ENCODE measurements at places on chromosomes 11 and 22.

DNA sequence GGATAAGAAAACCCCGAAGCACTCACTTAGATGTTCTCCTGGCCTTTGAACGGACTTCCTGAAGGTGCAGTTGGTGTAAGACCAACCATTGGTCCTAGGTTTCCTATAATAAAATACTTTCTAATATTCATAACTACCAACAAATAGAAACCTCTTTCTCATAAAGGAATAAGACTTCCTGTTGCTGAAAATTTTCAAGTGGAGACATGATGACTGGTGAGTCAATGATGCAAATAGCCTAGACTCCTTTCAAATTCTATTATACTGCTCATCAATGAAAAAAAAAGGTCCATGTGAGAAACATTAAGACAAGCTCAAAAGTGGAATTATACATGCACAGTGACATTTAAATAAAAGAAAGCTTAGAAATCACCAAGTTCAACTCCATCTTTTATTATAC lies 862.8 kb downstream of the FAM181B start:
- DNase-seq = no peak

GRCh38 chr11:8749202-8749601 lies 66.6 kb downstream of the RPL27A start:
- DNase-seq = no peak

DNA sequence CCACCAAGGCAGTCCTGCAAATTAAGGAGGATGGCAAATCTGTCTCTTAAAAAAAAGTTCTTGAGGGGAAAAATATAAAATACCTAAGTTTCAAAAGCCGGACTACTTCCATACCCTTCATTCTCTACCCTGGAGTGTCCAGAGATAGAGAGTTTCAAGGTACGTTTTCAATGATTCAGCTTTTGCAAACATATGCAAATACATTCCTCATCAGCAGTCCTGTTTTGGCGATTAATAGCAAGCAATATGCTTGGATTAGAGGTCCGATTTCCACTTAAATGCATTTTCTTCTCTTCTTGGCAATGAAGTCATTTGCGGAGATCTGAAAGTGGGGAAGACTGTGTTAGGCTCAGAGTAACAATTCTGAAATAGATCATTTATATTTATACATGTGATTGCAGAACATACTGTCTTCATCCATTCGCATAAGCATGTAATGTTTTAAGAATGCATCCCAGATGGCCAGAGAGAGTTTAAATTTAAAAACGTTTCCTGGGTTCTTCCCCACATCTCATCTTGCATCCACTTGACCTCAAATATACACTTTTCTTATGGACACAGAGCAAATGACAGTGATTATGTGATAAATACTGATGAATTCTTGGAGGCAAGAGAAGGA lies 13.8 kb upstream of the TFIP11 start:
- no peak for DNase-seq

- no peak for DNase-seq
Observed at GRCh38 chr11:14793546-14793945, 98.5 kb downstream of the CYP2R1 start.

DNA sequence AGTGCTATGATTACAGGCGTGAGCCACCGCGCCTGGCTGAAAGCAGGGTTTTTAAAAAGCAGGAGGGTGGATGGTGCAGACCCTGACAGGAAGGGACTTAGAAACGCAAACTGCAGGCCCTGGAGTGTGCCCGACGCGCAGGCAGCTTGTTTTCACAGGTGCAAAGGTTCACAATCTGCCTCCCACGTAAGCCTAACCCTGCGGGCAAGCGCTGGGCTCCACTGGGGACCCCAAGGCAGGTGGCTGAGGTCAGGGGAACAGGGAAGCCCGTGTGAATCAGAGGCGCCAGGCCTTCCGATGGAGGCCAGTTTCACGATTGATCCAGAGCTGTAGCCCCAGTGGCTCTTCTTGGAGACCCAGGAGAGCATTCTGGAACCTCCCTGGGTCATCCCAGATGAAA lies 256.3 kb downstream of the BRD1 start:
- no peak for DNase-seq

DNA sequence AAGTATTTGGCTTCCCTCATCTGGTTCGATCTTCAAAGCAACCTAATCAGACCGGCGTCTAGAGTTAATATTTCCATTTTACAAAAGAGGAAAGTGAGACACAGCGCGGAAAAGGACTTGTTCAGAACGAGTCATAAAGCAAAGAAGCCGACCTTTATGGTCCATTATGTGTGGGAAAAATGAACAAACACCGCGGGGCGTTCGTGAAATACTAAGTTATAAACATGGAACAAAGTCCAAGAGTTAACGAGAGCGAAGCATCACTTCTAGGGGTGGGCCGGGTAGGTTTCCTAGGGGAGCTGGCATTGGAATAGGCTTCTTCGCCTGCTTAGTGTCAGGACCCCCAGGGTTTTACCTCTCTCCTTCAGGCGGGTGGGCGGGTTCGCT lies 575 bp downstream of the DUSP18 start:
- no peak for DNase-seq

GRCh38 chr11:118139578-118139977 lies 13.0 kb downstream of the SCN4B start:
- DNase-seq = no peak

DNA sequence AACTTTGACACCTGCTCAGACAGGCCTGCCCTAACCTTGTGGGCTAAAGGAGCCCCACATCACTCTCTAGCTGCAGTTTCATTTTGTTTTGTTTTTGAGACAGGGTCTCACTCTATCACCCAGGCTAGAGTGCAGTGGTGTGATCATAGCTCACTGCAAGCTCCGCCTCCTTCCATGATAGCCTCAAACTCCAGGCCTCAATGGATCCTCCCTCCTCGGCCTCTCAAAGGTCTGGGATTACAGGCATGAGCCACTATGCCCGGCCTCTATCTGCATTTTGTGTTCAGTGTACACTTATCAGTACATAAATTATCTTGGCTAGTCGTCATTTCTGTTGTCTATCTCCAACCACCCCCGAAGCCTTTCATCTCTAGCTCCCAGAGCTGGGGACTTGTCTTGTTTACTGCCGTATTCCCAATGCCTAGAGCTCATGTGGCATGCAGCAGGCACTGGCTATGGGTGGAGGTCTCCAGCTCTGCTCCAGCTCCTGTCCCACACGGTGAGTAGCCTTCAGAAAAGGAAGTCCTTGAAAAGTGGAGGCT lies 22.1 kb upstream of the PEX26 start:
- no peak for DNase-seq

GRCh38 chr11:121372671-121373429 lies 79.3 kb upstream of the SORL1 start:
- DNase-seq = no peak

DNA sequence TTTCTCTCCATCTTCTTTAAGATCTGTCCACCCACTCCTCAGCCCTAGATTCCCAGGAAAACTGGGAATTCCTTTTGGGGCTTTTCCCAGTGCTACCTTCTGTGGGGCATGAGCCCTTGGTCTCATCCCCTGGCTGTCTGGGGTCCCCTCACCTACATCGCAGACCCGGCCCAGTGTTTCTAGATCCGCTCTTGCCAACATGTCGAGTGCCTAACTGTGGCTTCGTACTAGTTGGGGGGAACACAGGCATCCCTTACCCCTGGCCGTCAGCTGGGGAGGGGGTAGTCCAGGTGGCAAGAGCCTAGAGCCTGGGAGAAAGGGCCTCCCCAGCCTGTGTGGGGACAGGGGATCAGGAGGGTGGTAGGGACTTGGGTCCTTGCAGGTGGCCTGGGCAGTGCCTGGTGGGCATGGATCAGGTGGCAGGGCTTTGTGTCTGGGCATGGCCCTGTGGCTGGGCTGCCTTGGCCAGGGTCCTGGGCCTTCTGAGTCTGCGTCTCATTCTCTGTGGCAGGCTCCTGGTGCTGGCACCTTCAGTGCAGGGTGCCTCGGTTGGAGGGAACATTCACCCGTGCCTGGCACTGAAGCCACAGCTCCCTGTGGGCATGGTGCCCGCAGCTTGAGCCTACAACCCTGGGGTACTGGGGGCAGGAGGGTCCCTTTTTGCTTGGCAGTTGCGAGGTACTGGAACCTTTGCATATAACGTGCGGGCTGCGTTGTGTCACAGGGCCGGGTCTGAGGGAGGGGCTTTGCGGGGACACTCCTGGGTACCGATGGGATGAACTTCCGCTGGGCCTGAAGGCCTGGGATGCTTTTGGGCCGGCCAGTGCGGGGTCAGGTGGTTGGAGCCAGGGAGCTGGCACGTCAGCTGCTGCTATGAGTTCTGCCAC lies 4.1 kb downstream of the KCNQ1 start:
- DNase-seq = no peak

All from AG09309 (cell line).